ENCODE measurements at places on chromosomes 12 and 14.

- no peak for DNase-seq
These were observed 20.2 kb upstream of the NXPH4 start for GRCh38 chr12:57196439-57196838.

GRCh38 chr14:56195704-56196103, 77.5 kb downstream of the PELI2 start:
- no peak for DNase-seq

GRCh38 chr14:103061482-103061976, 4.2 kb upstream of the CDC42BPB start:
- no peak for DNase-seq

DNA sequence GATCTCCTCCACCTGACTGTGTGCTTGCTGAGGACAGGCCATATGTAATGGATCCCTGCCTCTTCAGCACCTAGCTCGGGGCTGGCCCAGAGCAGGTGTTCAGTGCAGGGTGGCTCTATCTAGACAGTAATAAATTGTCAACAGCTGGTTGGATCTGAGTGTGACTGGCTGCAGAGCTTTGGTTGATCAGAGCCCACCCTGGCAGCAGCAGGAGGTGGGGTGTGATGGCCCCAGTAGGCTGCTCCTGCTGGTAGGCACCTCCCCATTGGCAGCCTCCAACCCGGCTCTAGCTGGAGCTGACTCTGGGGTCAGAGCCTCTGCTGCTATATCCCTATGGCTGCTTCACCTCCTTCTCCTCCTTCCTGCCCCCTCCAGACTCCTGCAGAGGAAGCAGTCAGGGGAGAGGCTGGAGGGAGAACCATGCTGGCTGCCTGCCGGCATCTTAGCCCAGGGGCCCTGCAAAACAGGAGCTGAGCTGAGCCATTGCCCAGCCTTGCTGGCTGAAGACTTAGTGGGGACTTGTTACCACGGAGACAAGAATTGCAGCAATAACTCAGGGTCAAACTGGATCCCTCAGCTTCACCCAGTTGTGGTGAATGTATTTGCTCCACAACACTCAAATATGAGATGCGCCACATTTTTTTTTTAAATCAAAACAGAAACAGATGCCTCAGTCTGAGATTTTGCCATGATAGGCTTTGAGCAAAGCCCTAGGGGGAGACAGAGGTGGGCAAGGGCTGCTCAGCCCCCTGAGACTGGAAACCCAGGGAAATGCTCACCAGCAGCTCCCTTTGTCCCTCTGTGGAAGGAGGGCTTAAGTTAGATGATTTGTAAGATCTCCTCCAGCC, 22.2 kb downstream of the TMEM63C start:
- no peak for DNase-seq

DNA sequence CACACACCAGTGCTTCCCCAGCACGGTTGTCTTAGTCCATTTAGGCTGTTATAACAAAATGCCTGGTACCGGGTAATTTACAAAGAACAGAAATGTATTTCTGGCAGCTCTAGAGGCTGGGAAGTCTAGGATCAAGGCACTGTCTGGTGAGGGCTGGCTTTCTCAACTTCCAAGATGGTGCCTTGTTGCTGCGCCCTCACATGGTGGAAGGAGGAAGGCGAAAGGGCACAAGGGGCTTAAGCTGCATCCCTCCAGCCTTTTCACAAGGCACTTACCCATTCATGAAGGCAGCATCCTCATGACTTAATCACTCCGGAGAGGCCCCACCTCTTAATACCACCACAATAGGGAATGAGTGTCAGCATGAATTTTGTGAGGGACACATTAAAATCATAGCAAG, 155.5 kb downstream of the SLC15A5 start:
- no peak for DNase-seq

- no peak for DNase-seq
These were observed 83.0 kb upstream of the METAP2 start for GRCh38 chr12:95390932-95391331.

- no peak for DNase-seq
These were observed 99.1 kb upstream of the TMTC1 start for GRCh38 chr12:29882846-29883245.

GRCh38 chr14:90491221-90491885, 94.5 kb downstream of the CALM1 start:
- DNase-seq = no peak

- DNase-seq = no peak
These were observed 104.5 kb upstream of the FRMD6 start for GRCh38 chr14:51547260-51547659.

- peak; percentile 21 for DNase-seq
These were observed 560 bp downstream of the LGALS3 start for GRCh38 chr14:55129428-55130195.

DNA sequence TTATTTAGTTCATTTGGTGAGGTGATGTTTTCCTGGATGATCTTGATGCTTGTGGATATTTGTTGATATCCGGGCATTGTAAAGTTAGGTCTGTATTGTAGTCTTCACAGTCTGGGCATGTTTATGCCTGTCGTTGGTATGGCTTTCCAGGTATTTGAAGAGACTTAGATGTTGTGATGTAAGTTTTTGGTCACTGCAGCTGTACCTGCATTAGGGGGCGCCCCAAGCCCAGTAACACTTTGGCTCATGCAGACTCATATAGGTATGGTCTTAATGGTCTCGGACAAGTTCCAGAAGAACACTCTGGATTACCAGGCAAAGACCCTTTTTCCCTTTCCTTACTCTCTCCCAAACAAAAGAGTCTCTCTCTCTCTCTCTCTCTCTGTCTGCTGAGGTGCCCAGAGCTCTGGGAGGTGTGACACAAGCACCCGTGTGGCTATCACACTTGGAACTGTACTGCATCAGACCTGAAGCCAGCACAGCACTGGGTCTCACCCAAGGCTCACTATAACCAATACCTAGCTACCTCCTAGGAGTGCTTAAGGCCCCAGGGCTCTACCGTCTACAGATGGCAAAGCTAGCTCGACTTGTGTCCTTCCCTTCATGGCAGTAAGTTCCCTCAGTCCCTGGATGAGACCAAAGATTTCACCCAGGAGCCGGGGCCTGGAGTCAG, 425.8 kb upstream of the ATXN7L3B start:
- DNase-seq = no peak

DNA sequence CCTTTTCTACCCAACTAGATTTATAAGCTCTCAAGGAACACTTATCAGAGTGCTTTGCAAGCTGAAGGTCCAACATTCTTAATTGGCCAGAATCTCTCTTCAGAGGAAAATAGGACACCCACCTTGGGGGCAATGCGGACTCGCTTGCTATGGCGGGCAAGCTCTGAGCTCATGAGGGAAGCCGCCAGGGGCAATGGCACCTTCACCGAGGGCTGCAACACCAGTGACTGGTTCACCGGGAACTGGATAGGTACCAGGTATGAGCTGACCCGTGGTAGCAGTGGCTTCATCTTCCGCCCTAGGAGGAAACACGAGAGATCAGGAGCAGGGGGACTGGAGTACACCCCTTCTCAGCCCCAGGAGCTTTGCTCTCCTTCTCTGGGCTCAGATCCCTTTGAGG, 7.4 kb upstream of the TEX52 start:
- no peak for DNase-seq

- DNase-seq = no peak
These were observed 280.0 kb upstream of the RTL1 start for GRCh38 chr14:101183376-101184103.

- DNase-seq = no peak
These were observed 2.6 kb upstream of the LGMN start for GRCh38 chr14:92750994-92751400.

DNA sequence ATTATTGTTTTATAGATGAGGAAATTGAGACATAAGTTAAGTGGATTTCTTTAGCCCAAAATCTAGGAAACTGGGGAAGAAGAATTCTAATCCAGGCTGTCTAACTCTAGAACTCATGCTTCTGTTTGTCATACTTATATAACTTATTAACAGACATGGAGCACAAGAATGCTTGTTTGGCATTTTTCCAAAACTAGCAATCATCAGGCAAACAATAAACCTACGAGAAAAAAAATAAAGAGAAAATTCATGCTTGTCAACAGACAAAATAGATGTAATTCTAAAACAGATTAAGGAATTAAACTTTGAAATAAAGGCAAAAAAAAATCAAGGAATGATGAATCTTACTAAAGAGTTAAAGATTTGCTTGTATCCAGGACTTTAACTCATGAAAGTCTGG, 103.1 kb downstream of the METTL25 start:
- no peak for DNase-seq

DNA sequence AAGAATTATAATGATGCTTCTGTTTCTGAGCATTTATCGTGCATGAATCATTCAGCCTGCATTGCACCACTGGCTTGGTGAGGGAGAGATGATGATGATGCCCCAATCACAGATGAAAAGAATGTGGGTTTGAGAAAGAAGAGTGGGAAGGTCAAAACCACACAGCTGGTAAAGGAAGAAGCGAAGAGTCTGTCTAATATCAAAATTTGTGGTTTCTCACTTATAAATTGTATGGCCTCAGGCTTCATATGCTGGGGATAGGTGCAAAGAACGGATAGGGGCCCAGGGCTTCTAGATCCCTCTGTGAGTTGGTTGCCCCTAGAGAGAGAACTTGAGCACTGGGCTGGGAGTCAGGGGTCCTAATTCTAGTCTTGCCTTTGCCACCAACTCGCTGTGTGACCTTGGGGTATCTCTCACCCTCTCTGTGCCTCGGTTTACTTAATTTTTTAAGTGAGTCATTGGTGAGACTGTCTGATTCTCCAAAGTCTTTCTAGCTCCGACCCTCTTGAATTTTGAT, 2.2 kb downstream of the OASL start:
- DNase-seq = no peak

GRCh38 chr14:99037777-99038430, 234.1 kb downstream of the BCL11B start:
- no peak for DNase-seq

DNA sequence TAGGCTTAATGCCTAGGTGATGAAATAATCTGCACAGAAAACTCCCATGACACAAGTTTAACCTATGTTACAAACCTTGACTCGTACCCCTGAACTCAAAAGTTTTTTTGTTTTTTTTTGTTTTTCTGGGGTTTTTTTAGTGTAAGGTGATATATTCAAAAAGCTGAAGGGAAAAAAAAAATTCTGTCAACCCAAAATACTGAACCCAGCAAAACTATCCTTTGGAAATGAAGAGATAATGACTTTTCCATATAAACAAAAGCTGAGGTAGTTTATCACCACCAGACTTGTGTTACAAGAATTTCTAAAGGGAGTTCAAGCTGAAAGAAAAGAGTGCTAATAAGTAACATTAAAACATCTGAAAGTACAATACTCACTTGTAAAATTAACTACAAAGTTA, 448.1 kb downstream of the KCNH5 start:
- no peak for DNase-seq

- DNase-seq = no peak
These were observed 4.5 kb downstream of the KRT83 start for GRCh38 chr12:52316701-52317100.

- DNase-seq = no peak
These were observed 411.0 kb upstream of the OR4E1 start for GRCh38 chr14:22084393-22085281.

DNA sequence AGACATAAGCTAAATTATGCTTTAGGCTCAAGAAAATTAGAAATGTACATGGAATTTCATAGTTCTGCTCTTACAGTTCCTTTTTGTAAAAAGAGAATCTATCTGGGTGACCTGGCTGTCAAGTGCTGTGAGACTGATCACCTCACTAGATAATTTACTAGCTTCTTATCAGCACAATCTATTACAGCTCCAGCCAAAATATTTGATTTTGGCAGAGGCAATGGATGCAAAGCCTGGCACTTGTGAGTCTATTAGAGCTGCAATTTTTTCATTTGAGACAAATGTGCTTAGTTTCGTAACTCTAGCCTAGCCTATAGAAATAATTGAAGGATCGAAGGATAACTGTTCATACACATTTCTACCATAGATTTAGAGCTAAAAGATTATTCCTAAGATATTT, 927.5 kb downstream of the SLC6A15 start:
- DNase-seq = no peak

DNA sequence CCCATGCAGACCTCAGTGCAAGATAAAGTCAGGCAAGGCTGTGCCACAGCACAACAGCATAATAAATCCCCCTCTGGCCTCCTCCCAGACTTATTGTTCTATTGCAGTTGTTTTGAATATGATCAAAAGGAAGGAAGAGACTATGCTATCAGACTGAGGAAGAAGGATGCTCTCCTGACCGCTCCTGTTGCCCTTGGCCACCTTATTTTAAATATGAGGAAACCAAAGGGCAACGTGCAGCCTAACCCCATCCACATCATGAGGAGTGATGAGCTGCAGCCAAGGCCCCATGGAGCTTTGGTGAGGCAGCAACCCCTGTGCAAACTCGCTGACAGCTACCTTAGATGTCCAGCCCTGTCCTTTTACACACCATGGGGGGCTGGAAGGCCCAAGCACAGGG, 291.7 kb downstream of the ZFP36L1 start:
- DNase-seq = no peak

GRCh38 chr12:53998110-53998899, 1.7 kb upstream of the HOXC9 start:
- DNase-seq = no peak

DNA sequence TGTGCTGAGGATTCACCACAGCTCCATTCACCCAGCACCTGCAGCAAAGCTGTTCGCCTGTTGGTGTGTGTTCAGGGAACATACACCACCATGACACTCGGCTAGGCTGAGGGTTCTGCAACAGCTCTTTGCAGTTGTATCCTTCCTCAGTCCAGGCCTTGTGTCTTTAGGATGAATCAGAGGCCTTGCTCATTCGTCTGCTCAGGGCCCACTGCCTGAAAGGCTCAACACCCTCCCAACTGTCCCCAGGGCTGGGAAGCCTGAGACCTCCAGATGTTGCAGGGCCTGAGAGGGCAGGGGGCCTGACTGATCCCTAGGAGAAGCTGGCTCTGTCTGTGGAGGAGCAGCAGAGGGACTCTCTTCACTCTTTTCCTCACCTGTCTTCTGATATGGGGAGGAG, 11.2 kb downstream of the ZDHHC22 start:
- no peak for DNase-seq

- DNase-seq = no peak
These were observed 41.5 kb downstream of the BEST3 start for GRCh38 chr12:69657376-69658137.

GRCh38 chr12:111766608-111767361, at the start of gene ALDH2:
ALDH2 (plus strand) TSS chr12:111766933; CDS start chr12:111766983, 50 bp downstream.
- DNase-seq = no peak

DNA sequence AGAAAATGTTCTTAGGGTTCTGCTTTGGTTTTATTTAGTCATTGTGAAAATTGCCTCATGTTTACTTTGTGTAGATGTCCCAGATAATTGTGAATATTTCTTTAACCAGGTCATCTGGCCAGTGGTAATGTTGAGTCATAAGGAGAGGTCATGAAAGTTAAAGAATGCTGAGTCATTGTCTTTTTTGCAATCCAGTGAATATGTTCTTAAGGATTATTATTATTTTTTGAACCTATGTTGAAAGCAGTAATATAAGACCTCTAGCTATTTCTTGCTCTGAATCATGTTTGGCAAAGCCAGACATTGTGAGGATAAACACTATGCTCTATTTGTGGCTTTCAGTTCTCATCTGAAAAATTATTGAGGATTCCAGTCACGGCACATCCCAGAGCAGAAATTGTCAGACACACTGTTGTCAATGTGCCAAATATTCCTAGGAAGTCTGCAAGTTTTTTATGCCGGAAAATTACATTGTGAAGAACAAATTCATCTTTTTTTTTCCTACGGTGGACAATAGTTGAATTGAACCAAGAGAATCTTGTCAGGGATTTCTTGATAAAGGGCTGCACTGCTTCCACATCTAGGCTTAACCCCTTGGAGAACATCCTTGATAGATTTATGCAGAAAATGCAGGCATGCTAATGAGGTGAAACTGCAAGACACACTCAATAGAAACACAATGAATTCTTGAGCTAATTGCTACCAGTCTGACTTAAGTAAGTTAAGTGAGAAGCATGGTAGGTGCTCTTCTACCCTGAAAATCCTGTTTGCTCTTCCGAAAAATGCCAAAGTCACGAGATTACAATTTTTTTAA, 369.6 kb downstream of the ATP23 start:
- DNase-seq = no peak

- no peak for DNase-seq
These were observed 15.6 kb downstream of the LGR5 start for GRCh38 chr12:71455028-71455737.
